Spinal cord (tissue), 10 donors: ENCODE measurements at places on chromosomes 2 and 18. TPM values are rescaled to one million over a fixed set of nuclear protein-coding genes. Genes with fewer than 3 reads are reported as not detected.

Gene ABCB11
- 0.66 TPM for total RNA-seq

Gene NIF3L1
- 38.5 TPM for total RNA-seq

Gene FAM124B
- total RNA-seq, result 17.2 TPM

Gene ATOH8
- total RNA-seq, result 25.8 TPM

Gene GLS
- 85.1 TPM for total RNA-seq

Gene LIPG
- total RNA-seq, result 4.2 TPM

Gene ZBTB7C
- 7.6 TPM for total RNA-seq

Gene SOX11
- total RNA-seq, result 22.1 TPM

Gene TSGA10
- total RNA-seq, result 12.4 TPM

Gene CLEC4F
- not detected for total RNA-seq

Gene CCDC148
- total RNA-seq, result 9.8 TPM

Gene CAD
- total RNA-seq, result 30.3 TPM
